ENCODE measurements at places on chromosomes 6 and 20. TPM values are rescaled to one million over a fixed set of nuclear protein-coding genes. Genes with fewer than 3 reads are reported as not detected.
A peak's percentile ranks its signal among the peaks of the same experiment; 100 is the strongest.

DNA sequence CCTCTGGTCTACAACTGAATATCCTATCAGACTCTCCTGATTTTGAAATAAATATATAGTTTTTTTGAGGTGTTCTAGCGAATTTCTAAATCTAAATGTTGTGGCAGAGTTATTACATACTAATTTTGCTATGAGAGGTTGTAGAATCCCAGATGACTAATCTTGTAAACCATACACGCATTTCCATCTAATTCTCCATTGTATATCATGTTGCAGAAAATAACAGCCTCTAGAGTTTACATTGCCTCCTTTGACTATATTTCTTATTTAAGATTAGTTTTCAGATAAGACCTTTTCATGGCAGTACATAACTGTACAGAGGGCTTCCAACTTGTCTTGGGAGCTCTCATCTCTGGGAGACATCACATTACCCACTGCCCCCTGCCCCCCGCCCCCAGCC, 22.9 kb downstream of the PTPN1 start:
- H3K36me3 ChIP-seq, result peaks cover 17% of the 10 kb centered on the region
- no peak overlapping the region for H3K4me3 ChIP-seq
- no peaks in the 10 kb centered on the region for H3K27me3 ChIP-seq
- peaks cover 57% of the 10 kb centered on the region for H3K4me1 ChIP-seq

DNA sequence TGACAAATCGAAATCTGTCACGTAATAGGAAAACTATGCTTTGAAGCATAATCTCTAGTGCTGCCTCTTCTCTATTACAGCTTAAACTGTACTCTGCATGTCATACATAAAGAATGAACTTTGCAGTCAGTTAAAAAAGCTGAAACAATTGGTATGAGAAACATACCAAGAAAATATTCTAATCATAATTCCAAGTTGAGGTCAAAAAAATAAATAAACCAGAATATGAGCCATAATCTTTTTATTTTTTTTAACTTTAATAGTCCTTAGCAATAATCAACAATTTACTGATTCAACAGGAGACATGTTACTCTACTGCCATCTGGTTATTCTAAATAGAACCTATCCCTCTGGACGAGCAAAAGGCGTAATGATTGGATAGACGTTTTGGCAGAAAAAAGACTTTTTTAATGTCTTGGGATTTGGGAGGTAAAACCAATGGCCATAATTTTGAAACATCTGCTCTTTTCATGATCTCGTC, 224.4 kb upstream of the FLRT3 start:
- no peaks in the 10 kb centered on the region for H3K36me3 ChIP-seq
- H3K4me1 ChIP-seq, result no peaks in the 10 kb centered on the region
- no peak overlapping the region for H3K27ac ChIP-seq

The KIF25 gene
- total RNA-seq, result not detected

- H3K27ac ChIP-seq, result peak overlapping the region; percentile 90
- peak overlapping the region; percentile 70 for H3K4me3 ChIP-seq
- peak; percentile 64 for DNase-seq
- H3K27me3 ChIP-seq, result no peaks in the 10 kb centered on the region
Measured at GRCh38 chr6:127971945-127972391, 71.1 kb upstream of the THEMIS start.

DNA sequence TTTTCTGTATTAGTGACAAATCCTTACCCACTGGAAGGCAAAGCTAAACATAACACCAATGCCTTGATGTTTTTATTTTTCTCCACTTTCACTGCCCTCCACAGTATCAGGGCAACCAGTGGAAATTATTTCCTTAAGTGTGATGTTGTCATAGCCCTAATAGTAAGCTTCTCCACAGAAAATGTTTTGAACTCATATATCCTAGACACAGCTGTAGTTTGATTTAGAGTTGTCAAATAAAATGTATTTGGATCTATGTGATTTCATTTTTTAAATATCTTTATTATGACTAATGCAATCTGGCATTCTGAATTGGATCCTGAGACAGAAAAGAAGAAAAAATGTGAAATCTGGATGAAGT, 70.9 kb upstream of the UFL1 start:
- no peaks in the 10 kb centered on the region for H3K4me1 ChIP-seq
- no peak overlapping the region for H3K4me3 ChIP-seq
- no peaks in the 10 kb centered on the region for H3K27me3 ChIP-seq
- no peak for DNase-seq
- H3K27ac ChIP-seq, result no peak overlapping the region
- no peaks in the 10 kb centered on the region for H3K36me3 ChIP-seq

The PSORS1C2 gene
- total RNA-seq, result not detected
